ENCODE measurements at places on chromosomes 11 and 22.

DNA sequence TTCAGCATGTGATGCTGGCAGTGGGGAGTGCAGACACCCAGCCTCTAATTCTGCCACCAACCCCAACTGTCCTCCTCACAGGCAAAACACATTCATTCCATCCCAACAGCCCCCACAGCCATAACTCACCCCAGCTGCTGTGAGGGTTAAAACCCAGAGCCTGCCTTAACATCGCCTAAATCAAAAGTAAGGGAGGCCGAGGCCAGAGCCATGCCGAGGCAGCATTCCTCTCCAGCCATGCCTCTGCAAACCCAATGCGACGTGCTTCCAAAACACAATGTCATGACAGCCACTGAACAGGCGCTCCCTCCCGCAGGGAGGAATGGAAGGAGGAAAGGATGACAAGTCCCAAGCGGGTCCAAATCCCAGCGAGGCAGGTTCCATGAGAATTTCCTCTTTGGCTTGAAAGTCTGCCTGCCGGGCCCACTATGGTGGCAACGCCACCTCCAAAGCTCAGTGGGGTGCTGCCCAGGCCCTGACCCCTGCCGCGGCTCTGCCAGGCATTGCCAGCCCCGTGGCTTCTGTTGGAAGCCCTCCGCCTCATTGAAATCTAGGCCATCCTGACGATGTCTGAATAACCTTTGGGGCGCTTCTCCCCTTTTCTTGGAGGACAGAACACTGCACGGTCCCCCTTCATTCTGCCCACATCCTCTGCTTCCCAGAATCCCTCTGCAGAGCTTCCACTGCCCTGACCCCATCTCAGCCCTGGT, 472.3 kb downstream of the BRD1 start:
- no peak for DNase-seq

- no peak for DNase-seq
Observed at GRCh38 chr11:16942342-16942741, 71.9 kb downstream of the PLEKHA7 start.

GRCh38 chr11:130330101-130330684, 15.5 kb upstream of the ZBTB44 start:
- no peak for DNase-seq

GRCh38 chr22:45290410-45290936, 5.7 kb downstream of the UPK3A start:
- no peak for DNase-seq

GRCh38 chr11:117443266-117444186, 115.9 kb downstream of the CEP164 start:
- DNase-seq = no peak

DNA sequence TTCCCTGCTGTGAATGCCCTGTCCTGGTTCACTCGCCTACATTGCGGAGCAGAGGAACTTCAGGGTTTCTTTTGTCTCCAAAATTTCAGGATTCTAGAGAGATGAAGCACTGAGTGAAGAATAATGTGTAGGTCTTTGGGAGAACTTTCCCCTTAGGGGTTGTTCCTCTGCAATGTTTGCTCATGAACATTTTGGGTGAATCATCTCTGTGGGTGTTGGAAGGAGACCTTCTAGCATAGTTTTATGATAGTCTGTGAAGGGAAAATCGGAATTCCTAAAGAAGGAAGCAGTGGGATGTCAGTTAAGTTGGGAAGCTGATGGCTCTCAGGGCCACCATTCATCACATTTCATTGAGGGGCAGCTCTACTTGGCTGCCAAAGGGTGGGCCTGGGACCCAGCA, 64.8 kb downstream of the MIAT start:
- DNase-seq = no peak

GRCh38 chr11:100576718-100577021, 110.4 kb upstream of the ARHGAP42 start:
- DNase-seq = no peak

- DNase-seq = no peak
Observed at GRCh38 chr22:50548921-50549790, 3.5 kb downstream of the KLHDC7B start.

GRCh38 chr11:67675058-67675747, 780 bp upstream of the ALDH3B2 start:
- DNase-seq = no peak

DNA sequence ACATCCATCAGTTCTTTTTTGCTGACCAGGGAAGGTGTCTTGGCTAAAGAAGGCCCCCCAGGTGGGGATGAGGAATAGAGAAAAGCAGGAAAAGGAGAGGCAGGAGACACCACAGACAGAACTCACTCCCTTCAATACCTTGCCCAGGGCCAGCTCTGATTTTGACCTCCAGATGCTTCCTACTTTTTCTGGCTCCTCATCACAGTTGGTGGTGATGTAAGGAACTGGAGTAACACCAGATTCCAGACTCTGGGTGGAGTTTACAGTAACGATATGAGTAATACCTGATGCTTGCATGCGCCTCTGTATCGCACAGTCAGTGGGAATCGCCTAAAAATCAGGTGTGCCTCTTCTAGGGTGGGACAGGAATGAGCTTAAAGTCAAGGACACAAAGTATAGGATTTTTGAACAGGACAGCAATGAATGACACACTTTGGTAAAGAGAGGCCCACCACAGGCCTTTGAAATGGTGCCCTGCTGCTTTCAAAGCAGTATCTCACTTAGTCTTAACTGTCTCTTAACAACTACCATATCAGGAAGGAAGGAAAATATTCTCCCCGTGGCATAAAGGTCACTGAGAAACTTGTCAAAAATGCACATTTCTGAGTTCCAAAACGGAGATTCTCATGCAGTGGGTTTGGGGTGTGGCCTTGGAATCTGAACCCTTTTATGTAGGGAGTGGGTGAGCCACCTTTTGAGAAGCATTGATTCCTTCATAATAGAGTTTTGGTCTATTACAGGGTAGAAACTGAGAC, 140.8 kb downstream of the SNX19 start:
- DNase-seq = no peak

DNA sequence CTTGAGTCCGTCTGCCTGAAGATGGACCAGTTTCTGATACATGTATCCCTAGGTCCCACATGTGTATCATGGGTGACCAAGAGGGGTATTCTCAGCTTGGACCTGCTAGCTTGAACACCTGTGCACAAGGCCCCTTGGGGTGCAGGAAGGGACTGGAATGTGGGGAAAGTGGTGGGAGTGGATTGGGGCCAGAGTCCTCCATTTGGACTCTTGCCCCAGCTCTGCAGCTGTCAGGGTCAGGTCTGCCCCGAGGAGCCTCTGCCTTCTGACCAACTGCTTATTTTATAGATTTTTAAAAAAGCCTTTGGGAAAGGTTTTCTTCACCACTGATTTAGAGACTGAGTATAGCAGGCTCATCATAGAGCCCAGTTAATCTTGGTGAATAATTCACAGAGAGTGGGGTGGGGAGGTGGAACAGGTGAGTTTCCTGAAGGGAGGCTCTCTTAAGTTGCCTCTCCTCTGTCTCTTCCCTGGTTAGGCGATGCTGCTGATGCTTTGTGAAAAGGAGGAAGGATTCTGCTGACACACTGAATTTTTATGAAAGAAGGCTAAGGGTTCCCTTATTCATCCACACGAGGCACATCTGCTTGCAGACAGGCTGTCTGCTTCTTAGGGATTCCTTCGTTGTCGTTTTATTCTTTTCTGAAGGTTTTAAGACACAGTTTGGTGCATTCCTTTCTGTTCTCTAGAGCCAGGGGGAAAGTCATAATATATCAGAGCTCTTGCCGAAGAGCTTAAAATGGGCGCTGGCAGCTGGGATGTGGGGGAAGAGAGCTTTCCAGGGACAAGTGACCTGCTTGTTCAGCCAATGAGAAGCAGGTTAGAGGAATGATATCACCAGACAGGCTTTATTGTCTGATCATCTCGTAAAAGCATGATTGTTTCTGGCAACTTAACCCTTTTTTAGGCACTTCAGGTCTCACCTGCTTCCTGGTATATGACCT, 19.9 kb downstream of the TRIM44 start:
- DNase-seq = no peak

DNA sequence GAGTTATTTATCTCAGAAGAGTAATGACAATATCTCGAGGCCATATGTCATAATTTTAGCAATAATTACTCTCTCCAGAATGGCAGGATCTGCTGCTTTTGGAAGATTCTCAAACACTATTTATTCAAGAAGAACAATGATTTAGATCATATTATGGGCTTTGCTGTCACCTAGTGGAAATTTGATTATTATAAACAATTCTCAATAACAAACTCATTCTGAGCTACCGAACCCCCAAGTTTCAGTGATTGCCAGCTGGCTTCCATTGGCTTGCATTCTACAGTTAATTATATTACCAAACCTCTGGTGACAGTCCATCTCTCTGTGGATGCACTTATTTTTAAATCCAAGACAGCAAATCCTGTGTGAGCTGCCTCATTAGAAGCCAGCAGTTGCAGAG, 27.9 kb upstream of the SLC36A4 start:
- no peak for DNase-seq

DNA sequence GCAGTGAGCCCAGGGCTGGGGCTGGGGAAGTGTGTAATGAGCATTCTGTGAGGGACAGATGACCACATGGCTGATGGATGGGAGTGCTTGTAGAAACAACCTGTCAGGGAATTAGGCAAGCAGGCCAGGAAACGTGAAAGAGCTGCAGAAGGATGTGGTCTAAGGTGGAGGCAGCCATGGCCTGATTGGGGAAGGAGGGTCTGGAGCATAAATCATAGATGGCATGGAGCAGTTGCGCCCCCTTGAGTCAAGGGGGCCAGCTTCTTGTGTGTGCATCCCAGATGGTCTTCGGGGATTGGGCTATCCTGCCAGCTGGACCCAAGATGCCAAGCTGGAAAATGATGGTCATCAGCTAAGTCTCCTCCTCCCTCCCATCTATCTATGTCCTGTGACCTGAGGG, 119.4 kb upstream of the CLPB start:
- no peak for DNase-seq

DNA sequence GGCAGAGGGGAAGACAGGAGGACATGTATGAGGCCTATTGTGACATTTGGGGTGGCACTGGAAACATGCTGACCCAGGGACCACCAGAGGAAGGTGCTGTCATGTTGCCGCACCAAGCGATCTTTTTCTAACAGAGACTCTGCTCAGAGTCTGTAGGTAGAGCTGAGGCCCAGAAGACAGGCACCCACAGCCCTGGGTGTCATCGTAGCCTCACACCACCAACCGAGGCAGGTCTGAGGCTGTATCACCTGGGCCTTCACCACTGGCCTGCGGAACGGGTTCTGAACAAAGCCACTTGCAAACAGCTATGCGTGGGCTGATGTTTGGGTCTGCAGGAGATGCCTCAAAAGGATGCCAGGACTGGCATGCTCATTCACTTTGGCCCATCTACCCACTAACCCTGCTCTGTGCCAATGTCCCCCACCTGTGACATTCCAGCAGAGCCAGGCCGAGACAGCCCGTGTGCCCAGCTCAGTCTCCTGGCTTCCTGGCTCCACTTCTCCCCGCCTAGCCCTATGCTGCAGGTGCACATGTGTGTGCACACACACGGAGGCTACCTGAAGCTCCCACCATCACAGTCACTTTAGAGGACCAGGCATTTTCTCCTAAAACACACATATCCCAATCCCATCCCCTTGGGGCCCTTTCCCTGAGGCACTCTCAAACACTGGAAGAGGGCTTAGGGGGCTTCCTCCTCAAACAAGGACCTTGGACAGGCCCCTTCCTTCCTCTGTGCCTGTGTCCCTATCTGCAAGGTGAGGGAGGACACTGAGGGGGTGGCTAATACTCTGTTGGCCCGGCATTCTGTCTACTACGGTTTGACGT, 3.6 kb downstream of the TRIM29 start:
- DNase-seq = no peak

DNA sequence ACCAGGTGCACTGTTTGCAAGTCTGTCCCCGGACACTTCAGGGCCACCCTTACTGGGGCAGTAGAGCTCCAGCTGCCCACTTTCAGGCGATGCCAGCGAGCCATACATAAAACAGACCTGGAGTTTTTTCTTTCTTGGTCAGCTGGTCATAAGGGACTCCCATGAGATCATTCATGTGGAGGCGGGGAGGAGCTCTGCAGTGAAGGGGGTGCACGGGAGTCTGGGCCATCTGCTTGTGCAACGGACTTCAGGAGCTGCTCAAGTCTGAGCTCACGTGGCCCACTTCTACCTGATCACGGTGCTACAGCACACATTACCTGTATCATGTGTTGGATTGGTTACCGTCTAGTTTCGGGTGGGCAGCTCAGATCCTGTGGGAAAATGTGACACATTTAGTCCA, 9.2 kb upstream of the MRGPRF start:
- no peak for DNase-seq

DNA sequence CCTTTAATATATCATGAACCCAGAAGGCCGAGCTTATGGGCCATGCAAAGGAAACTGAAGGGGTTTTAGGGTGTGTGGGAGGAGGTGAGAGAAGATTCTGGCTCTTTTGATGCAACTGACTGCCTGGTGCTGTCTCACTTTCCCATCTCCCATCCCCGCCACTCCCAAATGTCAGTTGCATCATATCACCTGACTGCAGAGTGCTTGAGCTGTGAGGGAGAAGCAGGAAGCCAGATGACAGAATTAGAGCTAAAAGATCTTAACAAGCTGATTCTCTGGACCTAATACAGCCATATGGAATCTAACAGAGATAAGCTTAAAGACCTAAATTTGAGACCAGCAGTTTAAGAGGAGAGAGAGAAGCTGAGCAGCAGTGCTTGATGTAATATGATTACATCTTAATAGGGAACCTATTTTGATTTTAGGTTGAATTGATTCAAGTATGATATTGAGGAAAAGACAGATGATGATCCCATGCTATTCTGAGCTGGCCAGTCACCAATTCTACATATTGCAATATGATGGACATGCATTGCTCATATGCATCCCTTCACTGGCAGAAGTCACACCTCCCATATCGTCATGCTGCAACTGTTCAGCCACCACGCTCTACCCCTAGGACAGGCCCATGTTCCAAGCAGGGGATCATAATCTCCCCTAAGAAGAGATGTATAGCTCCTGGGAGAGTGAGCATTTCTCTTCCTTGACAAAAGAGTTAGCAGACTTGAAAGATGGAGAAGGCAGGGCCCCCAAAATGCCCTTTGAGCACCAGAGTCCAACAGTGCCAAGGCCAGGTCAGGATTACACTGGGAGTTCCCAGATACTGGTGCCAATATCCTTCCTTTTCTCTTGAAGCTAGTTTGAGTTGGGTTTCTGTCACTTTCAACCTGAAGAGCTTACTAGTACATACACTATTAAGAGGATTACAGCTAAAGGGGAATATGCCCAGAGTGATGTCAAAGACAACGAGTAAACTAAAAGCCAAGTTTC, 44.9 kb downstream of the PLEKHA7 start:
- no peak for DNase-seq

- no peak for DNase-seq
Observed at GRCh38 chr11:90204832-90205646, 17.8 kb downstream of the CHORDC1 start.
